ENCODE measurements at places on chromosomes 5 and 9.

DNA sequence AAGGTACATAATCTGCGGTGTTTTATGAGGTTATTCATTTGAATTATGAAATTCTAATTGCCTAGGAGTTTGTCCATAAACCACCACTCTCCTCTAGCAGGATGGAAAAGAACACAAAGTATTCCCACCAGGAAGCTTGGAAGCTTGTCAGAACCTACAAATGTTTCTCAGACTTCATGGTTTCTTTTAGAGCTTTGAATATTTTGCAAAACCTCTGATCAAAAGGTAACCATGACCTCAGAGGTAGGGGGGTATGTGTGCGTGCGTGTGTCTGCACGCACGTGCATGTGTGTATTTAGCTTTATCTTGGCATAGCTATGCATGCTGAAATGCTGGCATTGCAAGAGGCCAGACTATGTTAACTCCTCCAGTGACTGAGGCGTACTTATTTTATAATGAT is 847.0 kb downstream of the TLE1 start:
- no peak for DNase-seq

GRCh38 chr9:83238871-83239640 is 176.1 kb upstream of the RASEF start:
- DNase-seq, result peak; percentile 50

GRCh38 chr9:124010665-124011321 is 775 bp upstream of the LHX2 start:
- DNase-seq, result no peak

DNA sequence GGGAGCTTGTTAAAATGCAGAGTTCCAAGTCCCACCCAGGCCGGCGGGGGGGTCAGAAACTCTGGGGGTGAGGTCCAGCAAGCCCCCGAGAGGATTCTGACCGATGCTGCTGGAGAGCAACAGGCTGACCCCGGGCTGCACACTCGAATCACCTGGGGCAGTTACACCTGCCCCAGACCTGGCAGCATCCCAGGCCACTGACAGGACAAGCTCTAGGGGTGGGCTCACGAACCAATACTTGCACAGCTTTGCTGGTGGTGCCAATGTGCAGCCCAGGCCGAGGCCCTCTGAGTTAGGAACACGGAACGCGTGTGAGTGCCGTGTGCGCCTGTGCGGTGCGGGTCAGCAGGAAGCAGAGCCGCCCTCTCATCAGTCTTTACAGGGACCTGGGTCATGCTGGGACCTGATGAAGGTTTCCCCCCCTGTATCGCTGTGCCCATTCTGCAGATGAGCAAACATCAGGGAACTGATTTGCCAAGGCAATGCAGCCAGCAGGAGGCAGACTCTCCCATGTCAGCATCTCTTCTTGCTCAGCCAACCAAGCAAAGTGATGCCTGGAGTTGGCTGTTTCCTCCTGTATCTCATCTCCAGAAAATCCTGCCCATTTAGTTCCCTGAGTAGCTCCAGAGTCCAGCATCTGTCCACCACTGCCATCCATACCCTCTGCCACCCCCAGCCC is 16.3 kb downstream of the FAM163B start:
- DNase-seq, result no peak

- no peak for DNase-seq
Measured at GRCh38 chr9:123093141-123093540, 59.7 kb downstream of the GPR21 start.

All from thyroid gland (tissue), 4 donors.